ENCODE measurements at places on chromosomes 2 and 18.

- no peak for DNase-seq
Observed at GRCh38 chr18:43159086-43159770, 43.7 kb upstream of the RIT2 start.

DNA sequence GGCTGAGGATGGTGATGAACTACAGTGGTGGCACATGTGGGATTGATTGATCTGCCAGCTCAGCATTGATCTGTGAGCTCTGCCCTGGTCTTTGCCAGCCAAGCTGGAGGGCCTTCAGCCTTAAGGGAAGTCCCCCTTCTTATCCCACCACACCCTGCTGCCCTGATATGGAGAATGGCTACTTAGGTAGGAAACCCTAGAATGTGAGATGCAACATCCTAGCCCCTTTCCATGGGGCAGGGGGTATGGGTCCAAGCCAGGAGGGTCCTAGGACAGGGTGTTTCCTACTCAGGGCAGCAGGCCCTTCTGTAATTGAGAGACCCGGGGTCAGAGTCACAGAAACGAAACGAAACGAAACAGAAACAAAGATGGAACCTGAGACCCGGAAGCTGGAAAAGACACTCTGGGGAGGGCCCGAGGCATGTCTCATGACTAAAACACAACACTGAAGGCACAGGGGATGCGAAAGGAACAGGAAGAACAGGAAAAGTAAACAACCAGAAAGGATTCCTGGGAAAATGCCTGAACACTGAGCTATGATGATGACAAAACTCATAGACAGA is 16.9 kb upstream of the SULT1C2 start:
- no peak for DNase-seq

DNA sequence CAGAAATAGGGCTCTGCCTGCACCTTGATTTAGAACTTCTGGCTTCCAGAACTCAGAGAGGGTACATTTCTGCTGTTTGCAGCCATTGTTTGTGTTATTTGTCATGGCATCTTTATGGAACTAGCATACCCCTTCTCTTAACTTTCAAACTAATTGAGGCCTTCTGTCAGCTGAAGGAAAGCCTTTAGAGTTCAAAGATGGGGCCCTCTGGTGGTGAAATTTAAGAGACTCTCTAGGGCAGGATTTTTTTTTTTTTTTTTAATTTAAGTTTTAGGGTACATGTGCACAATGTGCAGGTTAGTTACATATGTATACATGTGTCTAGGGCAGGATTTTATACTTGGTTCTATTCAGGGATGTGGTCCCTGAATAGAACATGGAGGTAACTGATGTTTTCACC is 260.6 kb upstream of the LINC00305 start:
- DNase-seq = no peak

GRCh38 chr2:109060496-109060895 is 68.5 kb upstream of the SH3RF3 start:
- DNase-seq = no peak

DNA sequence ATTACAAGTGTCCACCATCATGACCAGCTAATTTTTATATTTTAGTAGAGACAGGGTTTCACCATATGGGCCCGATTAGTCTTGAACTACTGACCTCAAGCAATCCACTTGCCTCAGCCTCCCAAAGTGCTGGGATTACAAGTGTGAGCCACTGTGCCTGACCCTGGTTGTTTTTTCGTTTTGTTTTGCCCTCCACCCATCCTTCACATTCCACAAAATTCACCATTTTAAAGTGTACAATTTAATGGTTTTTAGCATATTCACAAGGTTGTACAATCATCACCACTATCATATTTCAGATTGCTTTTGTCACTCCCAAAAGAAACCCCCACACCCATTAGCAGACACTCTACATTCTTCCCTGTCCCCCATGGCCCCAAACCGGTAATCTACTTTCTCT is 215.0 kb downstream of the TPGS2 start:
- DNase-seq = no peak

DNA sequence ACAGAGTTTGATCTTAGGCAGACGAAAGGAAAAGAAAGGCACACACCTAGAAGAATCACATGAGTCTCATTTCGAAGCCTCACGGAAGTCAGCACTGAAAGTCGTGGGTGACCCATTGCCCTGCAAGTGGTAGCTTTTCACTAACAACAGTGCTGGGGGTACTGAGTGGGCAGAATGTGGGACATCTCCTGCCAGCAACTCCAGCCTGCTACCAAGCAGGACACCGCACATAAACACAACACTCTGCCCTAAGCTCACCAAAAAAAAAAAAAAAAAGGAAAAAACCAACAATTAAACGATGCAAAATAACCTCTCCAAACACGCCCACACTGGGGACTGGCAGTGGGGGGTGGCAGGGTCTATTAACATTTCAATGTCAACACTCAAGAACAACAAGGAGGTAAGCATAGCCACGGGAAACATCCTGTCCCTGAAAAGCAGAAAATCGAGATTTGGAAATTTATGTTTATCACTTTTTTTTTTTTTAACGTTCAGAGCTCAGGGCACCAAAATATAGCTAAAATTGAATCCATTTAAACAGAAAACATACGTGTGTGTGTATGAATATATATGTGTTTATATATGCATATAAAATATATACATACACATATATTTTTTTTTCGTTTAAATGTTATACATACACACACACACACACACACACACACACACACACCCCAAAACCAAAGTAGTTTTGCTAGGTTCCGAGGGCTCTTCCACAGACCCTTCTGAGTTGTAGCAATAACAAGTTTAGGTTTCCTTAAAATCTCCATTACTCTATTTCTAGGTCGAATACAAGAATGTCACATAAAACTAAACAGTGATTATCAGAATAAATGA is 2.2 kb downstream of the INO80D start:
- no peak for DNase-seq

DNA sequence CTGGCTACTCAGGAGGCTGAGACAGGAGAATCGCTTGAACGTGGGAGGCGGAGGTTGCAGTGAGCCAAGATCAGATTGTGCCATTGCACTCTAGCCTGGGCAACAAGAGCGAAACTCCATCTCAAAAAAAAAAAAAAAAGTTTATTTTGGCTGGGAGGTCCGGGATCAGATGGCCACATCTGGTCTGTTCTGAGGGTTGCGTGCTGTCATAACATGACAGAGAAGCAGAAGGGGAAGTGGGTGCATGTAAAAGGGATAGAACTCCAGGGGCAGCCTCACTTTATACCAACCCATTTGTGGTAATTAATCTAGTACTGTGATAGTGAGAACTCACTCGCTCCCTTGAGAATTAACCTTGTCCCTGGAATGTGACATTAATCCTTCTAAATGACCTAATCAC is 101.2 kb downstream of the PTPN4 start:
- no peak for DNase-seq

- DNase-seq = peak; percentile 32
Observed at GRCh38 chr18:10560452-10561045, 34.7 kb downstream of the NAPG start.

- DNase-seq = no peak
Observed at GRCh38 chr18:35514752-35515459, 17.1 kb upstream of the INO80C start.

GRCh38 chr2:140392824-140393223 is 1612.6 kb upstream of the NXPH2 start:
- no peak for DNase-seq

DNA sequence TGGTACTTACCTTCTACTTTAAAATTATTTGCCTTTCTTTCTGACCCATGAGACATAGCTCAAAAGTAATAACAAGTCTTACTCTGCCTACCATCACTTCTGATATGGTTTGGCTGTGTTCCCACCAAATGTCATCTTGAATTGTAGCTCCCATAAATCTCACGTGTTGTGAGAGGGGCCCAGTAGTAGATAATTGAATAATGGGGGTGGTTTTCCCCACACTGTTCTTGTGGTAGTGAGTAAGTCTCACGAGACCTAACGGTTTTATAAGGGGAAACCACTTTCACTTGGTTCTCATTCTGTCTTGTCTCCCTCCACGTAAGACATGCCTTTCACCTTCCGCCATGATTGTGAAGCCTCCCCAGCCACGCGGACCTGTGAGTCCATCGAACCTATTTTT is 47.5 kb downstream of the GALNT3 start:
- no peak for DNase-seq

DNA sequence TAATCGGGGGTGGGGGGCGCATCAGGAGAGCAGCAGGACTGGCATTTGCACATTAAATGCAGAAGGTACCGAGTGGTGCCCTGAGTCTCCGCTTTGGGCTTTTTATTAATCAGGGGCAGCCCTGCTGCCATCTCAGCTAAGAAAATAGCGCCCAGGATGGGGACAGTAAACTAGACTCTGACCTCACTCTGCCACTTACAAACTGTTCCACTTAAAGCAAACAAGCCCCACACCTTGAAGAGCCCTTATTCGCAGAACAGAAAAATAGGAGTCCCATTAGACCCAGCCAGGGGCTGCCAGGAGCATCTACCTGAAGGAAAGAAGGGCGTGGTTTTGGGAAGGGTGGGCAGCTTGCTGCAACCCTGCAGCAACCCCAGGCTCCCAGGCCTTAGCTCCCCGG is 165.3 kb downstream of the TNS1 start:
- no peak for DNase-seq

GRCh38 chr2:68544811-68545210 is 77.4 kb downstream of the APLF start:
- no peak for DNase-seq

GRCh38 chr2:105082107-105082506 is 44.2 kb downstream of the MRPS9 start:
- DNase-seq = no peak

GRCh38 chr2:46632349-46632748 is 153.0 kb downstream of the TMEM247 start:
- no peak for DNase-seq

DNA sequence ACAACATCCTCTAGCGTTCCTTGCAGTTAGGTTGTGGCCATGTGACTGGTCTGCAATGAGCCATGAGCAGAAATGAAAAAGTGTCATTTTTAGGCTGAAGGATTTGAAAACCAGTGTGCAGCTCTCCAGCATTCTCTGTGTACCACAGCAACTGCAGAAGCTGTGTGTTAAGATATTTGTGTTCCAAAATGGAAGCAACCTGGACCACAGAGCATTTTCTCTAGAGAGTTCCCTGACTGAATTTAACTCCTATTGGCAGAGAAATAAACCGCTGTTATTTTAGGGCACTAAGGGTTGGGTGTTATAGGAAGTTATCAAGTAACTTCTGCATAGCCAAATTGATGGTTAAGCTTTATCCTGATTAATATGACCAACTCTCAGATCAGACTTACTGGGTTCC is 257.2 kb upstream of the THUMPD2 start:
- DNase-seq = no peak

- no peak for DNase-seq
Observed at GRCh38 chr2:52181080-52181479, 1149.1 kb upstream of the NRXN1 start.

DNA sequence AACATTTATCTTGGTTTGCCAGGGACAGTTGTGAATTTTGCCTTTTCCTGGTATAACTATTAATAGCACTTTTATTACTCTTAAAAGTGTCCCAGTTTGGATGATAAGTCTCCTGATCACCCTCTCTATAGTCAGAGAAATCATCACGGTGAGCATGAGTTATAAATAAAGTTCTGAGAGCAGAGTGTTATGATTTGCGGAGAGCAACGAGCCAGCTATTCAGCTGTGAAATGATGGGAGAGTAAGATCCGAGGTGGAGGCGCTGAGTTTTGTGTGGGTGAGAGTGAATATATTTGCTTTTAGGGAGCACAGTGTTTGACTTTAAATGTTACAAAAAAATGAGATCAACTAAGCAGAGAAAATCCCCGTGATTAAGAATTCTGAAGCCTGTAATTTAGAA is 179.6 kb downstream of the DSC3 start:
- no peak for DNase-seq

- no peak for DNase-seq
Observed at GRCh38 chr18:40108596-40108995, 1846.4 kb upstream of the PIK3C3 start.

DNA sequence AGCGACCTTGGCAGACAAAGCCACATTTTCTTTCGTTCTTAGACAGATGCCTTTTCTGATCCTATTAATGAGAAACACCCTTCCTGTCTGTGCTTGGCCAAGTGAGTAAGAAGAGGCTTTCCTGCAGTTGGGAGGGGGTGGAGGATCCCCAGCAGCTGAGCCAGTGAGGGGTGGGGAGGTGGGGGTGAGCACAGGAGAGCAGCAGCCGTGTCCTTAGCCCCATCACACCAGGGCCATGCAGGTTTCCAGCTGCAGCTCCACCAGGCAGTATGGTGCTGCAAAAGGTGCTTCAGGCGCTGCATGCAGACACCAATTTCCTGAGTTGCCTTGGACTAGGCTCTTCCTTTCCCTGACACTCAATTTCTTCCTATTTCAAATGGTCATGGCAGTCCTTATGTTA is 123.3 kb upstream of the SIX2 start:
- no peak for DNase-seq

DNA sequence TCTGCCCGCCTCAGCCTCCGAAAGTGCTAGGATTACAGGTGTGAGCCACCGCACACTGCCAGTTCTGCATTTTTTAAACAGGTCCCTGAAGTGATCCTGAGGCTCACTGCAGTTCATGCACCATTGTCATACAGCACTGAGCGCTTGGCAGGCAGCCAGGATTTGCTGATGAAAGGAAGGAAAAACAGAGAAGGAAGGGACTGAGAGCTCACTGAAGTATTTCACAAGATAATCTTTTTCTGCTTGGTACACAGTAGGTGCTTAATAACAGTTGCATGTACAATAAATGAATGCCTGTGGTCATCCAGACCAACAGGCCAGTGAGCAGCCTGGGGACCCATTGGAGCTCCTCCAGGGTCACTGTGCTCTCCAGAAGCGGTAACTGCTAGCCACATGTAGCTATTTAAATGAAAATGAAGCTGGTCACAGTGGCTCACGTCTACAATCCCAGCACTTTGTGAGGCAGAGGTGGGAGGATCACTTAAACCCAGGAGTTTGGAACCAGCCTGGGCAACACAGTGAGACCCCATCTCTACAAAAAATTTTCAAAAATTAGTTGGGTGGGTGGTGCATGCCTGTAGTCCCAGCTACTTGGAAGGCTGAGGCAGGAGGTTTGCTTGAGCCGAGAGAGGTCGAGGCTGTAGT is 33.1 kb upstream of the SMAD7 start:
- no peak for DNase-seq

- no peak for DNase-seq
Observed at GRCh38 chr2:190575263-190575662, 40.7 kb upstream of the NEMP2 start.

- no peak for DNase-seq
Observed at GRCh38 chr18:70384181-70384790, 95.4 kb downstream of the SOCS6 start.

DNA sequence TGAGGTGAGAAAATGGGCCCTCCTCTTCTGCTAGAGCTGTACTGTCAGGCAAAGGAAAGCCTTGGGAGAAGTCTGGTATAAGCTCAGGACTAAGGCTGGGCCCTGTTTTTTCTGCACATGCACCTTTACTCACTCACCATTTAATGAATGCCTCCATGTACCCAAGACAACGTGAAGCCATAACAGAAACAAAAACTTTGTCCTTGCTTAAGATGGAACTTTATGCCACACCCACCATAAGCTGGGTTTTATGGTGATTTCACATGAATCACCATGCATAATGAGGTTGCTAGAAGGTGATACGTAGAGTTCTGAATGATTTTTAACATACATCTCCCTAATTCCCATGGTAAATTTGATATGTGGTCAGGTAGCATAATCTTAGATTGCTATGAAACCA is 63.7 kb upstream of the CYP26B1 start:
- DNase-seq = no peak

- no peak for DNase-seq
Observed at GRCh38 chr2:55743583-55743982, 49.9 kb upstream of the PNPT1 start.
